ENCODE measurements at places on chromosomes 6 and 20. TPM values are rescaled to one million over a fixed set of nuclear protein-coding genes. Genes with fewer than 3 reads are reported as not detected.
A peak's percentile ranks its signal among the peaks of the same experiment; 100 is the strongest.

DNA sequence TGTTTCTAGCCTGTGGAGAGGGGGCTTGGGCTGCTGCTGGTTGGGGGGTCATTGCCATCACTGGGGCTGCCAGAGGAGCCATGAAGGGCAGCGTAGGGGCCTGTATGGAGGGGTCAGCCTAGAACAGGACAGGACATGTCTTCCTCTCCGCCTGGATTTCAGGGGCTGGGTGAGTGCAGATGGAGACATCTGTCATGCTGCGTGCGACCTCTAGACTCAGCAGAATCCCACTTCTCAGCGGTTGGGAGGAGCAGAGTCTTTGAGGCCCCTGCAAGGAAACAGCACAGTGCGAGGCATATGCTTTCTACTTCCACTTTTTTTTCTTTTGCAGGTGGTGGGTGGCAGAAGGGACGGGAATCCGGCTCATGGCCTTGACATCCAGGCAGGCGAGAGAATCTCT lies 67.9 kb downstream of the EZR start:
- no peak for DNase-seq

GRCh38 chr20:51311636-51312479 lies 230.7 kb downstream of the NFATC2 start:
- DNase-seq: peak; percentile 42

DNA sequence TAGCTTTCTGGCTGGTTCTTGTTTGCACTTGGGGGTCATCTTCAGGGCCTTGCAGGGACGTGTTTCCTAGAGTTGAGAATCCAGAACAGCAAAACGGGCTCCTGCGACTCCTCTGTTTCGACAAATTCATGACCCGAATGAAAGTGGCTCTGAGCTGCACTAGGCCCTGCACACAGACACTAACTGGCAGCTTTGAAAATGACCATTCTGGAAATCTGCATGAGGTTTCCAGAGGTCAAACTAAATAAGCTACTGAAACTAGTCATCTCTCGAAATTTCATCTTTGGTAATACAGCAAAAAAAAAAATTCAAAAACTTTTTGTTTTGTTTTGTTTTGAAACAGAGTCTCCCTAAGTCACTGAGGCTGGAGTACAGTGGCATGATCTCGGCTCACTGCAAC lies 15.5 kb upstream of the BMP7 start:
- no peak for DNase-seq

GRCh38 chr6:88301888-88302768 lies 136.0 kb upstream of the CNR1 start:
- DNase-seq: no peak

DNA sequence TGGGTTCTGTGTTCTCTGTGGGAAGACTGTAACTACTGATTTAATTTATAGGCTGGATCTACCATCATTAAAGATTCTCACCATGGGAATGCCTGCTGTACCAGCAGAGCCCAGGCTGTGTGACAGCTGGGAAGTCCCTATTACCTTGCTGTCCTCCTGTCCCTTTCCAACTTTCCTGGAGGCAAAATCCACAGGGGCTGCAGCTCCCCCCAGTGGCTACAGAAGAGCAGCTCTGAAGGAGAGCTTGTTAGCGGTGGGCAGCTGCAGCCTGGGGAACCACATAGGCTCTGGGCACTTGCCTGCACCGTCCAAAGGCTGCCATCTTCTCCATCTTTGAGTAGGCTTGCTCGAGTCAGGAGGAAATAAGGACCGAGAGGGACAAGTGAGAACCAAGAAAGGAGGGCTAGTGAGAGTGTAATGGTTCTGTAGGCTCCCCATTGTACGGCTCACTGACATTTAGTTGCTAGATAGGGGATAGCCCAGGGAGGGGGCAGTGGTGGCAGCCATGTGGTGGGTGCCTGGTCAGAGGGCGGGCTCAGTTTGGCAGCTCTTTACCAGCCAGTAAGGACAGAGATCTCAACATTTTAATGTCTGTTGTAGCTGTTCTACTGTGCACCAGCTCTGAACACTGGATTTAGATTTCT lies 155.1 kb upstream of the MLIP start:
- peak; percentile 75 for DNase-seq

DNA sequence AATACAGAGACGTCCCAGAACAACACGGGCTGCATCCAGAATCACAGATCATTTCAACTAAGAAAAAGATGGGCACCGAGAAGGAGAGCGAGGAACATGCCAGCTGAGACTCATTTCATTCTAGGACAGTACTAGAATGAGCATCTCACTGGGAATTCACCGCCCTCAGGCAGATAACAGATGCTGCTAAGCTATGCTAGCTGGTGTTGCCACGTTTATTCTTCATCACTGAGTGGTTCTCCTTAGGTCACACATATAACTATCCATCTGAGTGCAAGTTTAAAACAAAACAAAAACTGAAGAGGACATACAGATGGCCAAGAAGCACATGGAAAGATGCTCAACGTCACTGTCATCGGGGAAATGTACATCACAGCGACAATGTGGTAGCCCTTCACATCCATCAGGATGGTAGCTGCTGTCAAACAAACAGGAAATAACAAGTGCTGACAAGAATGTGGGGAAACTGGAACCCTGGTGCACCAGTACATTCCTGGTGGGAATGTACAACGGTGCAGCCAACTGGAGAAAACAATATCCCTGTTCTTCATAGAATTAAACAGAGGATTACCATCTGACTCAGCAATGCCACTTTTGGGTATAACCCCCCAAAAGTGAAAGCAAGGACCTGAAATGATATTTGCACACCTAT lies 97.6 kb downstream of the SLC22A23 start:
- DNase-seq: no peak

DNA sequence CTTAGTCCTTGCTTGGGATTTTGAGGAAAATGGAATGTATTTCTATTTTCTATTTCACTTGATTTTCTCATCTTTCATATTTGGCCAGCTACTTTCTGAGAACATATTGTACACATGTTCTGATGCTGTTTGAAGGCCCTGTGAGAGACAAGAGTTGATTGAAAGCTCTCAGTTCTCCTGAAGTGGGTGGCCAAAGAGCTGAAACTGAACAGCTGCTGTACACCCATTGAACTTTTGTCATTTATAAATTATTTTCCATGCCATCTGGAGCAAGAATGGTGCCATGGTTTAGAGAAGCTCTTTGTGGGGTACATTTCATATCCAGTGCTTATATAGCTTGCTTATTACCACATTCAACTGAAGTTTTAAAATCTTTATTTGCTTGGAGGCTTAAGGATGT lies 298.3 kb downstream of the PRL start:
- DNase-seq: no peak

DNA sequence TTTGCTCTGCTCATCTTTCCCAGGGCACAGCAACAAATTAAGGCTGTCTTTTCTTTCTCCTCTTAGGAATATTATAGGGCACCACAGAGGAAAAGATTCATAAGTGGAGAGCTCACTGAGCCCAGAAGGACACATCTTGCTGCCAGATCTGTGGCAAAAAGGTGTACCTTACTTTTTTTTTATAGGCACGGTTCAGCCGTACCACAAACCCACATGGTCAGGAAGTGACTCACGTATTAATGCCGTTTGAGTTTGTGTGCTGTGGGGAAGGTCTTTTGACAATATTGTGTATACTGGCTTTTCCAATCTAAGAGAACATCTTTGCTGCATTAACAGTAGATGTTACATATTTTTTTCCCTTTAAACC lies 28.4 kb downstream of the PAQR8 start:
- peak; percentile 69 for DNase-seq

DNA sequence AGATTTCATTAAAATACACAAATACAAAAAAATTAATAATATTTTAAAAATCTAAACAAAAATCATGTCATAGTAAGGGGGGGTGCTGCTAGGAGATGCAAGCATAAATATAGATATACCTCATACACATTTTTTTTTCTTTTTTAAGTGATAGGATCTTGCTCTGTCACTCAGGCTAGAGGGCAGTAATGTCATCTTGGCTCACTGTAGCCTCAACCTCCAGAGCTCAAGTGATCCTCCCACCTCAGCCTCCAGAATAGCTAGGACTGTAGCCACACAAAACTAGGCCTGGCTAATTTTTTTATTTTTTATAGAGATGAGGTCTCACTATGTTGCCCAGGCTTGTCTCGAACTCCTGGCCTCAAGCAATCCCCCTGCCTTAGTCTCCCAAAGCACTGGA lies 90.8 kb downstream of the HACE1 start:
- no peak for DNase-seq

- DNase-seq: no peak
These were observed 16.4 kb upstream of the NT5DC1 start for GRCh38 chr6:116084284-116084683.

DNA sequence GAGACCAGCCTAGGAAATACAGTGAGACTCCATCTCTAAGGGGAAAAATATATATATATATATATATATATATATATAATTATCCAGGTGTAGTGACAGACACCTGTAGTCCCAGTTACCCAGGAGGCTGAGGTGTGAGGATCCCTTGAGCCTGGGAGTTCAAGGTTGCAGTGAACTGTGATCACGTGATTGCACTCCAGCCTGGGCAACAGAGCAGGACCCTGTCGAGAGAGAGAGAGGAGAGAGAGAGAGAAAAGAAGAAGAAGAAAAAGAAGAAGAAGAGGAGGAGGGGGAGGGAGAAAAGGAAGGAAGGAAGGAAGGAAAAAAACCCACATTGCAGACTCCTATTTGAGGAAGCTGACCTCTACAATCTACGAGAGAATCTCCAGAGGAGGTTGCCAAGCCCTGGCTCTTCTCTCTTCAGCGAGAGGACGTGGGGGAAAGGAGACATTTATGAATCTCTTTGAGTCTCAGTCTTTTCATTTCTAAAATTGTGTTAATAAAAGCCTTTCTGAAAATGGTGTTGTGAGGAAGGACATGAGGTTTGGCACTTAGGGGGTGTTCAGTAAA lies 49.7 kb downstream of the COL11A2 start:
- no peak for DNase-seq

Gene SYNCRIP
- 97.0 TPM for polyA plus RNA-seq

Gene SLC22A16
- polyA plus RNA-seq: 0.25 TPM

Gene OR2H2
- 0.03 TPM for polyA plus RNA-seq
